ENCODE measurements at places on chromosomes 16 and 17.
A peak's percentile ranks its signal among the peaks of the same experiment; 100 is the strongest.

DNA sequence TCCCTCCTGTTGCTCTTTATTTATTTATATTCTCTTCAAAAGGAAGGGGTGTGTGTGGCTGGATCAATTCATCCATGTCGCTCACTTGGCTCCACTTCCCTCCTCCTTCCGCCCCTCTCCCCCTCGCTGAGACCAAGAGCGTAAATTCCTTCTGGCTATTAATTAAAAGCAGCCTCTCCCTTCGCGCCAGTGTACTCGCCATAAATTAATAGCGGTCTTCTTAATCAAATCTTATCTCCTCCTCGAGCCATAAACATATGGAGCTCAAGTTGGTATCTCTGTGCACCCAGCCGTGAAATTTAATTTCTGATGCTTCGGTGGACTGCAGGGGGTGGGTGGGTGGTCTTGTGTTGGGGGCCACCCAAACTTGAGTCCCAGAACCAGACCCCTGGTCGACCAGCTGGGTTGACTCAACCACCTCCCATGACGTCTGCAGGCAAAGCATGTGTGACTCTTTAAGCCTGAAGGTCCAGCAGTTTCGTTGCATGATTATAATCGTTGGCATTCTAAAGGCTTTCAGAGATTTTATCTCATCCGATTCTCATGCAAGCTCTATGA is 57.9 kb downstream of the SDK2 start:
- peak; percentile 37 for DNase-seq

DNA sequence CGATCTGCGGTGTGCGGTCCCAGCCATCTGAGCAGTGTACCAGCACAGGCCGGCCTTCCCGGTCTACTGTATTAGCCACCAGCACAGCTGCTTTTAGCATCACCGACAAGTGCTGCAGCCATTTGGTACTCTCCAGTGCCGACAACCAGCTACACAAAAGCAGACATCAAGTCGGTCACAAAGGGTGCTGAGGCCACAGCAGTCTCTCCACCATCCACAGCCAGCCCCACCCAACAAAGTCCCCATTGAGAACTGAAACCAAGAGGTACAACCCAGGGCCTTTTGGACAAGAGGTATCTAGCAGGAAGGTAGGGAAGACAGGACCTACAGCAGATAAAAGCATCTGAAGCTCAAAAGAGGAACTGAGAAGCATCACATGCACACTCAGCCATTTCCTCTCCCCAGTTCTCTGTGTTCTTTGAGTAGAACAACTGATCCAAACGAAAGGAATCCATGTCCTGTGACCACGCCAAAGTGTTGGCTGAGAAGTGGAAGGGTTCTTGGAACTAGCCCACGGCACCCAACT is 9.5 kb downstream of the MTMR4 start:
- no peak for DNase-seq

GRCh38 chr16:54027558-54027957 is 259.0 kb downstream of the IRX3 start:
- DNase-seq: no peak

DNA sequence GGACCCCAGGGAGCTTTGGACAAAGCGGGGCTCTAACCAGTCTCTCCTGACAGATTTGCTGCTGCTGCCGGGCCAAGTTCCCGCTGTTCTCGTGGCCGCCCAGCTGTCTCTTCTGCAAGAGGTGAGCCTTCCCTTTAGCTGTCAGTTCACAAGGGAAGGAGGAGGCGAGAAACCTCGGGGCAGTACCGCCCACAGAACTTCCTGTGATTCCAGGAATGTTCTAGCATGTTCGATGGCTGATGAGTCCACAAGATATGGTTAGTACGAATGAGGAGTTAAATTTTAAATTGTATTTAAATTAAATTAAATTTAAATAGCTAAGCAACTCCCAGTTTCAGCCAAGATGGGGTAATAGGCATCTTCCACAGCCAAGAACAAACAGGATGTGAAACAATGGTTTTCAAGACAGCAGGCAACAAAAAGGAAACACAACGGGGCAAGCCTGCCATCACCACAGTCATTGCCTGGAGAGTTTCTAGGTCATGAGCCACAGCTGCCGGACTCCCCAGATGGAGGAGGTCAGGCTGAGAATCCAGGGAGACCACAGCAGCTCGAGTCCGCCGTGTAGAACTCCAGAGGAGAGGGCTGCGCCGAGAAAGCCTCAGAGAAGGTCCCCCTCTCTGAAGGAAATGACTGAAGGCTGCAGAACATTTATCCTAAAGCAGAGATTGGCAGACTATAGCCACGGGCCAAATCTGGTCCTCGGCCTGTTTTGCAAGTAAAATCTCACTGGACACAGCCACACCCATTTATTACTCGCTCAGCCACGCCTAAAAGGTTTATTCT is 9.5 kb upstream of the TCF25 start:
- DNase-seq: no peak

GRCh38 chr16:17313793-17314547 is 156.8 kb downstream of the XYLT1 start:
- no peak for DNase-seq

GRCh38 chr16:51114382-51114781 is 36.7 kb downstream of the SALL1 start:
- no peak for DNase-seq

GRCh38 chr16:86798247-86799041 is 220.1 kb downstream of the FOXL1 start:
- no peak for DNase-seq

- DNase-seq: no peak
Measured at GRCh38 chr17:28895794-28896447, 1.6 kb downstream of the FLOT2 start.

DNA sequence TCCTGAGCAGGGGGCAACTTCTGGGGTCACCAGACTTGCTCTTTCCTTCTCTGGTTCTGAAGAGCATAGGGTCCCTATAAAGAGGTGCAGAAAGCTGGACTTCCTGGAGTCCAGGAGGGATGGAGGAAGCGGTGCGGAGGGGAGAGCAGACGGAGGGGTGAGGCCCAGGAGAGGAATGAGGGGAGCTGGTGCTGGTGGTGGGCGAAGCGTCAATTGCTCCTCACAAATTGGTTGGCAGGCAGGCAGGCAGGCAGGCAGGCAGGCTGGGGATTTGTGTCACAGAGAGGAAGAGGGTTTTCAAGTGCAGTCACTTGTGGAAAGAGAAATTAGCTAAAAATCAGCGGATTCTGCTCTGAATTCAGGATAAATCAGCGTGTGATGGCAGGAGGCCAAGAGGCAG is 133.7 kb upstream of the CDC42EP4 start:
- DNase-seq: no peak

DNA sequence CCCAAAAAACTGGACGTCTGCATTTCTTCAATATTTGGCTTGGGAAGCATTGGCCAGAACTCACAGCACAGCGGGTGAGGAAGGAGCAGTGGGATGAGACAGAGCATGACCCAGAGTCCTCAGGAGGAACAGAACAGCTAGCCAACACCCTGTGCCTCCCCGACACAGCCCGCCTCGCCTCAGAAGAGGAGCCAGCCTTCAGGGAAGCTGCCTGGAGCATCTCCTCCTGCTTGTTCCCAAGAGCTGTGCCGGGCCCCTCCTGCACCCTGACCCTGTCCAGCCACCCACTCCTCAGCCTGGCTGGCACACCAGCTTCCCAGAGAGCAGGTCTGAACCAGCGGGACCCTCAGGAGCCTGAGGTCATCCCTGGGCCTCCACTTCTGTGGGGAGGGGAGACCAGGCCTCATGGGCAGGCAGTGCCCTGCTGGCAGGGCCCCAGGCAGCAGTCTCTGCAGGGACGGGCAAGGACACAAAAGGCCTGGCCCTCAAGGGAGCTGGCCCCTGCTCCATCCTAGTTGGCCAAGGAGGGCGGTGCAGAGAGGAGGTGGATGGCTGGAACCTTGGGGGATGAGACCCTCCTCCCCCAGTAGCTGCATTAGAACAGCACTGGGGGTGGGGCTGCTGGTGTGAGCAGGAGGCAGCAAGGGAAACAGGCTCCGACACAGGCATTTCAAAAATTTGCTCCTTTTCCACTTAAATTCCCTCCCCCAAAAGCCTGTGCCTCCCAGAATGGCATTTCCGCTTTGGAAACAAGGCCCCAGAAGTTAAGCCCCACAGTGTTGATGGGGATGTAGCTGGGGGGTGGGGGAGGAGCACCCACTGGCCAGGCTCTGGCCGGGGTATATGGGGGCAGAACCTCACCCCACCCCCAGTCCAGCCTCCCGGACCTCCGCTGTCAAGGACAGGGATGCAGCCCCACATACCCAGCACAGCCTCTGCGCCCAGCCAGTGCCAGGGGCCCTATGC is 1.8 kb upstream of the BCAR1 start:
- DNase-seq: no peak

DNA sequence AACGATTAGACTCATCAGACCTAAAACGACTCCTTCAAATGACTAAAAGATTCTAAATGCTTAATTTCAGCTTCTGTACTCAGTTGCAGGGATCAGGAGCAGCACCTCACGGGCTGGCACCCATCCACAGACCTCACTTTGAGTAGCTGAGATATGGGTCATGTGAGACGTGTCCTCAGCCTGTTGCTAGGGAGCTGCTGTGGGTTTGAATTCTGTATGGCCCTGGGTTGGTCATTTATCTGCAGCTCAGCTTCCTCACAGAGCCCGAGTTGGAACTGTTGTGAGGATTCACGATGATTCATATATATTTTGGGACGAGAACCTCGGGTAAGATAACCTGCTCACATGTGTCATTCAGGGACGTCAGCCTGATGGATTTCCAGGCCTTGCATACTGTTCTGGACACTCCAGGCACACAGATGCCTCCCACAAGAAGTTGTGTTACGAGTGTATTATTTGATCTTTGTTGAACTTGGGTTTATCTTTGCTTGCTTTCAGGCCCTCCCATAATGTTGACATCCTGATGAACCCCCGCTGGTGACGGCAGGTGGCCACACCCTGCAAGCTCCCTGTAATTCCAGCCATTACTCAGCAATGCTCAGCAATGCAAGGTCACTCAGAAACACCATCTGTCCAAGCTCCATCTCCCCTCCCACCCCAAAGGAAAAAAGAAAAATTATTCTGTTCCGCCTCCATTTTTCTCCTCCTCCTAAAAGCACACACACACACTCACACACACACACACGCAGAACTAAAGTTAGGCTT is 137.6 kb downstream of the RBFOX3 start:
- DNase-seq: no peak

- DNase-seq: no peak
Measured at GRCh38 chr17:35523296-35523695, 14.2 kb downstream of the SLFN12L start.

DNA sequence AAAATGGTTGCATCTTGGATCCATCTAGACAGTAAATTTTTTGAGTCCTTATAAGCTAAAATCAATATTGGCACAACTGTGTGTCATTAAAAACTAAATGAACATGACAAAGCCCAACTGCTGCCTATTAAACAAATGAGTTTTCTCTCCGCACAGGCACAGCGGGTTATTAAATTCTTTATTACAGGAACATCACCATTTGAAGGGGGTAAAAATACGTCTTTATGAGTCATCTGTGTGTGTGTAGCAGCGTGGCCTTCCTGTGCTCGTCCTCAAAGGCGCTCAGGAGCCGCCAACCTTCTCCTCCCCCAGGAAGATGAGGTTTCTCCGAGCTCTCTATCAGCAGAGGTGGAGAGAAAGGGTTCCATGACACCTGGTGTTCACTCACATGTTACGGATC is 62.6 kb upstream of the SDK2 start:
- peak; percentile 50 for DNase-seq

DNA sequence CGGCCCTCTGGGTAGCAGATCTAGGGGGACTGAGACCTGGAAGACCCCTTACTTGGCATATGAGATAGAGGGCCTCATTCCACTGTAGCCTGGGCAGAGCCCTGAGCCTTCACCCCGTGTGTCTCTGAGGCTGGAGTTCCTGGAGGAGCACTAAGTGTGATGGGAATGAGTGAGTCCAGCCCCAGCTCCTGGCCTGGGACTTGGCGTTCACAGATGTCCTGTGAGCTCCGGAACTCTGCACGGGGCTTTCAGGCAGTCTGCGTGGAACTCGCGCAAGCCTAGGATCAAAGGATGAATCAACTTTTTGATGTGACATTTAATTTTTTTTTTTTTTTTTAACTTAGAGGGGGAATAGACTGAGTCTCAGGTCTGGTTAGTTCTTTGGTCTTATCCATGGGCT is 1.8 kb downstream of the NKD1 start:
- no peak for DNase-seq

GRCh38 chr17:62791767-62792446 is 16.2 kb downstream of the MARCHF10 start:
- DNase-seq: no peak

- no peak for DNase-seq
Measured at GRCh38 chr16:389352-389751, 7.6 kb upstream of the PGAP6 start.

DNA sequence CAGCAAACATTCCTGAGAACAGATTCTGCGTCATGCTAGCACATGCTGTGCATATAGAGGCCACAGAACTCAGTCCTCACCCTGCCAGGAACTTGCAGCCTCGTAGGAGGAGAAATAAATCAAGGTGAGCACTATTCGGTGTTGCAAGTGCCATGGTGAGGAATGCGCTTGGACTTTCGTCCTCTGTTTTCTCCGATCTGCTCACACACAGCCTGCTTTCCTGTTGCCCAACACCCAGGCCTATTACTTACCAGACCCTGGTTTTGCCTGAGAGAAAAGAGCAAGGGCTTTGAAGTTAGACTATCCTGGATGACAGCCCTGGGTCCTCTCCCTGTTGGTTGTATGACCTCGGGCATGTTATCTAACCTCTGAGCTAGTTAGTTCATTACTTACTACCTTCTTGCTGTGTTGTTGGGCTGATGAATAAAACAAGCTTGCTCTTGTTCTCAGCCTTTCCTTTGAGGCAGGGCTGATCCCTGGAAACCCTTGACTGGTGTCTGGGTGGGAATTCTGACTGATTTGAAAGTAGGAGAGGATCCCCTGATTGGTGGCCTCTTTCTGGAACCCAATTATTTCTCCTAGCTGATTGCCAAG is 2.9 kb downstream of the ACSF2 start:
- DNase-seq: no peak

DNA sequence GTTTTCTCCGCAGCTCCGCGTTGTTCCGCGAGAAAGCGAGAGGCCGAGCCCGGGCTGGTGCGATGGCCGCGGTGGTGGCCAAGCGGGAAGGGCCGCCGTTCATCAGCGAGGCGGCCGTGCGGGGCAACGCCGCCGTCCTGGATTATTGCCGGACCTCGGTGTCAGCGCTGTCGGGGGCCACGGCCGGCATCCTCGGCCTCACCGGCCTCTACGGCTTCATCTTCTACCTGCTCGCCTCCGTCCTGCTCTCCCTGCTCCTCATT is 404 bp downstream of the EMC6 start:
- no peak for DNase-seq

- no peak for DNase-seq
Measured at GRCh38 chr16:87874639-87875427, 5.5 kb upstream of the SLC7A5 start.

DNA sequence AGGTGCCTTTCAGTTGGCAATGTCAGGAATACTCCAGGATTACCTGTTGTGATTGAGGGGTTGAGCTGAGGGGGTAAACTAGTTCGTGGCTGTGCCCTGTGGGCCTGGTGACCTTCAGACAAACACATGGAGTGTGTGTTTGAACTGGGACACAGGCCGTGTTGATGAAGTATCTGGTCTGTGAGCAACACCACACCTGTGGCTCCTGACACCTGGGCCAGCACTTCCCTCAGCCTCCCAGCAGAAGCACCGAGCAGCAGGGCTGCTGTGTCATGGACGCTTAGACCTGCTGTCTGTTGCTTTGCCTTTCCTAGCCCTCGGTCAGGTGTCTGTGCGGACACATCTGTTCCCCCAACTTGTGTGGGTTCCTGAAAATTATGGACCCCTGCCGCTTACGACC is 82.9 kb downstream of the KSR1 start:
- DNase-seq: no peak

GRCh38 chr17:71423871-71424546 is 696.8 kb upstream of the SOX9 start:
- peak; percentile 68 for DNase-seq
